Muscle of back (tissue), 13 donors: ENCODE measurements at places on chromosomes 1 and 21. TPM values are rescaled to one million over a fixed set of nuclear protein-coding genes. Genes with fewer than 3 reads are reported as not detected.

- DNase-seq = no peak
Observed at GRCh38 chr1:205541161-205541886, 36.9 kb downstream of the CDK18 start.

- DNase-seq = no peak
Observed at GRCh38 chr1:899636-900317, 23.9 kb upstream of the SAMD11 start.

GRCh38 chr21:37758982-37759381, 157.3 kb downstream of the KCNJ6 start:
- DNase-seq = no peak

GRCh38 chr1:103110701-103111100, 2.4 kb upstream of the COL11A1 start:
- no peak for DNase-seq

OR2T35 gene
- polyA plus RNA-seq = not detected

DNA sequence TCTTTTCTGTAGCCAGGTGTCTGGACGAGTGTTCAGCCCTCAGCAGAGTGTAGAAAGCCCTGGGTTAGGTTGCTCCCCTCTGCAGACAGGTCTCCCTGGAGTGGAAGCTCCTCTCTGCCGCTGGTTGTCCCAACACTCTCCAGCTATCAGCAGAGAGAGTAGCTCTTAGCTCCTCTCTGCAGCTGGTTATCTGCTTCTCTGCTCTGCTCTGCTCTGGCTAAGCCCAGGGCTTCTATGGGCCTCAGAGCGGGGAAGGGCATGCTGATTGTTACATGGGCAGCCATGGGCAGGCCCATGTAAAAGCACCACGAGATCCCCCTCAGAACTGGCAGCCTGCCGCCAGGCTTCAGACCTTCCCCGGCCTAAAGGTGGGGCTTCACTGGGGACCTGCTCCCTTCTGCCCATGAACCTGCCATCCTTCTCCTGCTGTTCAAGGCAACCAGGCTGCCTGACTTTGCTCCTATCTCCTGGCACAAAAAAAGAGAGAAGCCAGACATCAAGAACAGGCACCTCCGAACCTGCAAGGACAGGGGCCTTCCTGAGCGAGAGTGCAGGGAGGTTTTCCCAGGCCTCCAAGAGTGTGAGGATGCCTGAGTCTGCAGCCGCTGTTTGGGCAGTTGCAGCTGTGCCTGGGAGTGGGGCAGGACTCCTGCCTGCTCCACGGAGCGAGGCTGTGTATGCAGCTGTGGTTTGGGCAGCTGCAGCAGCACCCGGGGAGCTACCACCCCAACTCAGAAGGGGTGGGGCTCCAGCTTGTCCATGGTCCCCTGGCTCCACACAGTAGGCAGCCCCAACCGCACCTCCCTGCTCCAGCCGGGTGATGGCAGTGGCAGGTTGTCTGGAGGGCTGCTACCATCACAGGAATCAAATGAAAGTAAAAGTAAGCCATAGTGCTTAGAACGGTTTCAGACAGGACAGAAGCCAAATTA, 973.7 kb downstream of the LTN1 start:
- DNase-seq = no peak

CKS1B gene
- polyA plus RNA-seq = 80.8 TPM

SLAMF7 gene
- polyA plus RNA-seq = 0.64 TPM
